Activated CD8-positive, alpha-beta T cell treated with anti-CD3 and anti-CD28 coated beads for 36 hours (primary cell): ENCODE measurements at places on chromosomes 7 and 10. TPM values are rescaled to one million over a fixed set of nuclear protein-coding genes. Genes with fewer than 3 reads are reported as not detected.

The CNTNAP2 gene
- total RNA-seq: not detected

The ADCYAP1R1 gene
- total RNA-seq: not detected

The TDRD1 gene
- 0.05 TPM for total RNA-seq

- no peak for DNase-seq
Measured at GRCh38 chr10:24438800-24439199, 229.9 kb downstream of the KIAA1217 start.

The PPP1R17 gene
- total RNA-seq: not detected

- no peak for DNase-seq
Measured at GRCh38 chr7:111780527-111780926, 218.2 kb upstream of the IMMP2L start.

GRCh38 chr10:97874332-97874731 is 24.7 kb downstream of the GOLGA7B start:
- no peak for DNase-seq

DNA sequence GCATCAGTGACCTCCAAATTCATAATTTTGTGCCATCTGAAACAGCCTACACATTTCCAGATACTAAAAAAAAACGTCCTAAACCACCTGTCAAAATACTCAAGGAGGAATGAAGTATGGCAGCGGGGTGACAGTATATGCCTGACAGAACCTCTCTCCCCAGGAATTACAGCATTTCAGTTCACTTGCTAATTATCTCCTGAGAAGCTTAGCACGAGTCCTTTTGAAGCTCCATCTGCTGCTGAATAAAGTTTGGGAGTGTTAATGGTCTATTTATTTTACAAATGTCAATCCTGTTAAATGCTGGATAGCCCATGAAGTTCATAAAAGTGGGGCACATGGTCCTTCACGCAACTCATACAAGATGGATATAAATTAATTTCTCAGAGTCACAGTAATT is 29.4 kb upstream of the ANLN start:
- no peak for DNase-seq

The NODAL gene
- total RNA-seq: not detected

GRCh38 chr7:36535866-36536664 is 146.4 kb downstream of the ANLN start:
- no peak for DNase-seq

GRCh38 chr7:8260871-8261694 is 884 bp downstream of the ICA1 start:
- peak; percentile 26 for DNase-seq

The BICC1 gene
- total RNA-seq: not detected

The SVIL gene
- 8.9 TPM for total RNA-seq
